Ovary (tissue), 10 donors: ENCODE measurements at places on chromosomes 13 and 19.

DNA sequence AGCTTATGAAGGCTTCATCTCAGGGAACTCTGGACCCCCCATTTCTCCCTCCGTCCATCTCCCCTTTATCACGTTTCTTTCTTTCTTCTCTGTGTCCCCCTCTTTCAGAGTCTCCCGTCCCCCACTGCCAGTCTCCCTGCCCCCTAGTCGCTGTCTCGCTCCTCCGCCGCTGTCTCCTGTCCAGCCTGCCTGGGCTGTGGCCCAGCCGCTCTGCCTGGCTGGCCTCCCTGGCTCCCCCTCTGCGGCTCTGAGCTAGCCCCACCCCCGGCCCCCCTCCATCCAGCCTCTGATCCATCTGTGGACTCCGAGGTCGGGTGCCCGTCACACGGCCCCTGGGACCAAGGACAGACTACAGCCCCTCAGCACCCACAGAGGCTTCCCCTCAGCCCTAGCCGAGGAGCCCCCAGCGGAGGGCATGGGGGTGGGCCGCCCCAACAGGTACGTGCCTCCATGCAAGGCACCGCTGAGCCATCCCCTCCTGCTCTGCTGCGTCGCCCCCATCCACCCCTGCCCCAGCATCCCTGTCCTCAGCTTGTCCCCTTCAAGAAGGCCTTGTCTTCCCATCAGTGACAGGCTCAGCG, 1.1 kb upstream of the KCNJ14 start:
- DNase-seq, result no peak

GRCh38 chr13:92838786-92839185, 387.8 kb upstream of the GPC6 start:
- no peak for DNase-seq

DNA sequence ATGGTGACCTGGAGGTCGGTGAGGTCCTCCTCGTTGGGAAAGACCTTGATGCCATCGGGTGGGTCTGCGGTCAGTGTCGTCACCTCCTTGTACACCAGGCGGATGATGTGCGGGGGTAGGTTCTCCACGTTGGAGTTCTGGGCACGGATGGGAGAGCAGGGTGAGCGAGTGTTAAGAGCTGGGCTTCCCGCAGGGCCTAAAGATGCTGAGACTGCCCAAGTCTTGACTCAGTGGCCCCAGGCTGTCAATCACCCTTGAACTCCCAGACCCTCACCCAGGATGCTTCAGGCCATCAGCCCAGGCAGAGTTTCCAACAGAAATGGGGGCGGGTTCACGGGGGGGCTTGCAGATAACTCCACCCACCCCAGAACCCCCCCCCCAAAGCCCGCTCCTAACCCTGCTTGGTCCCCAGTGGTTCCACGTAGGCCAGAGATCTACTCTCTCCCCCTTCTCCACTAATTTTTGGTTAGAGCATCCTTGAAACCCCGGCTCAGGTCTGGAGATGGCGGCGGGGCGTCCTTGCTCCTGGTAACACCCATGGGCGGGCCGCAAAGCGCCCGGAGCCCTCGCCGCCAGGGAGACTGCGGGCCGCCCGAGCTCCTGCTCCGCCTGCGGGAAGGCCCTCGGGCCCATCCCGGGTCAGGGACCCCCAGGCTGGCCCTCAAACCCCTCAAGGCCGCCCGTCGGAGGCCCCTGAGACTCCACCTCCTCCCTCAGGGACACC, 600 bp downstream of the UBE2S start:
- no peak for DNase-seq

- no peak for DNase-seq
Measured at GRCh38 chr13:30418717-30419459, 3.4 kb upstream of the UBE2L5 start.

DNA sequence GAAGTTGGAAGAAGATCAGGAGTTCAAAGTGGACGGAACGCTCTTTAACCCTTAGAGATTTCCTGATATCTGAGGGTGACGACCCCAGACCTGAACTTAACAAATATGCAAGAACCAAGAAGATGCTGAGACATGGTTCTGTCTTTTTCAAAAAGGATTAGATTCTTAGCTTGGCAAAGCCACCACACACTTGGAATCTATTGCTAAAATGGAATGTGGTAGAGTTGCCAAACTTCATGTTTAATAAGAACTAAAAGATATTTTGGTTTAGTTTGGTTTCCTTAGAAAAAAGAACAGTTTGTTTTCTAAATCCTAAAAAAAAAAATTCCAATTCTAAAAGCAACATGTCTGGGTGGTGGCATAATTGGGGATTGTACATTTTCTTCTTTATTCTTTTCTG, 29.5 kb downstream of the UNC13A start:
- DNase-seq, result no peak

DNA sequence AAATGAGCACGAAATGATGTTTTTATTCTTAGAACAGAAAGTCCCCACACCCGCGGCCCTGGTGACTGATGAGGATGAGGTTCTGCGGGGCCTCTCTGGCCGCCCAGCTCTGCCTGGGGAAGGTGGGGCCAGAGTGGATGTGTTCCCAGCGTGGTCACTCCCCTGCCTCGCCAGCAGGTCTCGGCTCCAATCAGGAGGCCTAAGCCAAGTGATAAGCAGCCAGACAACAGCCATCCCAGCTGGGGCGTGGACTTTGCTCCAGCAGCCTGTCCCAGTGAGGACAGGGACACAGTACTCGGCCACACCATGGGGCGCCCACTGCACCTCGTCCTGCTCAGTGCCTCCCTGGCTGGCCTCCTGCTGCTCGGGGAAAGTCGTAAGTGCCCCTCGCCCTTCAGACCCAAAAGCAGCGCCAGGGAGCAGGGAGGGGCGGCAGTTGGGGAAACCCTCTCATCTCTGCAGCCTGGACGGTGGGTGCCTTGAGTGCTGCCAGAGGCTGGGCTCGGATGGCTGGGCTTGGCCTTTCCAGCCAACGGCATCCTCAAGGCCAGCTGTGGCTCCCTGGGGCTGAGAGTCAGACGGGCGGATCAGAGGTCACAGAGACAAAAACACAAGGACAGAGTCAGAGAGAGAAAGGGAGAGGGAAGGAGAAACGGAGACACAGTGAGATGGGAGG, at the start of gene F10:
TSS of gene F10 (plus strand) at position 250 of the 676 bp plus-strand sequence. CDS start at position 307, 57 bp downstream.
- peak; percentile 75 for DNase-seq

- DNase-seq, result no peak
Measured at GRCh38 chr19:36225219-36225892, 10.4 kb downstream of the ZNF146 start.

- DNase-seq, result no peak
Measured at GRCh38 chr19:39021063-39021462, 11.3 kb downstream of the FBXO27 start.

- DNase-seq, result no peak
Measured at GRCh38 chr19:33063753-33064457, 783 bp downstream of the RHPN2 start.

- no peak for DNase-seq
Measured at GRCh38 chr13:113299951-113300350, 2.9 kb downstream of the LAMP1 start.

GRCh38 chr19:49415102-49415809, 8.0 kb downstream of the PTH2 start:
- DNase-seq, result no peak

- DNase-seq, result no peak
Measured at GRCh38 chr13:113168211-113168610, 9.8 kb downstream of the PROZ start.

DNA sequence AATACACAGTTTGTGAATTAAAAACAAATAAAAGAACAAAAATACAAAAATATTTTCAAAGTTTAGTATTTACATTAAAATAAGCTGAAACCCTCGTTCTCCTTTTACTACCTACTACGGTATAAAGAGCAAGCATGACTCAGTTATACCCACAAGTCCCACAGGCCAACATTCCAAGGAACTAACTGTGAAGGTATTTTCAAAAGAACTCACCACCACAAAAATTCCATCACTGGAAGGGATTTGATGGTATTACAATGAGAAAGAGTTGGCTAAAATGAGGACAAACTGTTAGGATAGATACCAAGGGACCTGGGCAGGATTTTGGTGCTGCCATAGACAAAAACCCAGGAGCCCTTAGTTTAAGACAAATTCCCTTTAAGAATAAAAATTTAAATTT, 122.7 kb downstream of the TBC1D4 start:
- no peak for DNase-seq

DNA sequence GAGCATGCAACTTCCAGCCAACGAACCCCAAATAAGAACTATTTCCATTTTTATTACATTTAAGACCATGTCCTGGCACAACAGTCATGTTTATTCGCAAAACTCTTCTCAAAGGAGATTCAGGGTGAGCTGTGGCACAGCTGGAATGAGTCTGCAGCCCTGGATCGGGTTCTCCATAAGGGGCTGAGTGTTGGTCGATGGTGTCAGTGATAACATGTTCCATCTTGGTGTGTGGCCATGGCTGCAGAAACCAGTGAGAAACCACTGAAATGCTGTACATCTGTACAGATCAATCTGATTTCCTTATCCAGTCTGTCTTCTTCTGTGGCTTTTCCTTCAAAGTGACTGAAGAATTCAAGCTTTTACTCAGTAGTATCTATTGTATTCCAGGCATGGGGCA, 15.2 kb downstream of the FAM124A start:
- no peak for DNase-seq

DNA sequence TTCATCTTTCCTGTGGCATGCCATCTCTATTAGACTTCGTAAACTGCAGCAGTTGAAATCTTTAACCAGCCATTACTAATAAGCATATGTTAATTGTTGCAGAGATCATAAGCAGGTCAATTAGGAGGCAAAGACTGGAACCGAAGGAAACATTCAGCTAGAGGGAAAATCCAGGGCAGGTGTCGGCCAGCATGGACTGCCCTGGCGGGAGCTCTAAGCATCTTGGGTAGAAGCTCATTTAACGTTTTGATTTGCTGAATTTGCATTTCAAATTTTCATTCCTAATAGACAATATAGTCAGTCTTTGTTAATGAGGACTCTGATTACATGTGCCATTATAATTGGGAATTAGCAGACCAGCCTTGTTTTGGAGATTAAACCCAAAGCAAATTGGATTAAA, 238.6 kb downstream of the POU4F1 start:
- no peak for DNase-seq

DNA sequence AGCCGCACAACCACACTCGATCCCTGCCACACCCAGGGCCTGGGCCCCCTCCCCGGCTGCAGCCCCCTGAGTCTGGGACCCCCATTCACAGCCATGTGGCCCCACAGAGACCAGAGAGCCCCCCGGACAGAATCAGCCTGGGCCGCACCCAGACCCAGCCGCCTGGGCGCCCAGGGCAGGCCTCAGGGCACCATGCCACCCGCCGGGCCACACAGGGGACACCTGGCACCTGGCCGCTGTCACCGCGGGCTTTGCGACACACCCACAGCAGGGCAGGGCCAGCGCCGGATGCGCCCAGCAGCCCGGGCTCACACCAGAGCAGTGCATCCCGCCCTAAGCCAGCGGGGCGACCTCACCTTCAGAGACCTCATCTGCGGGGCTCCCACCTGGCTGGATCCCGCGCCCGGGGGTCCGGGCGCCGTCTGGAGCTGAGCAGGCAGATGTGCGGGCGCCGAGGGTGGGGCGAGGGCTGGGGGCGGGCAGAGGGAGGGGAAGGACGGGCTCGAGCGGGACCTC, 443 bp downstream of the TBXA2R start:
- DNase-seq, result peak; percentile 61

DNA sequence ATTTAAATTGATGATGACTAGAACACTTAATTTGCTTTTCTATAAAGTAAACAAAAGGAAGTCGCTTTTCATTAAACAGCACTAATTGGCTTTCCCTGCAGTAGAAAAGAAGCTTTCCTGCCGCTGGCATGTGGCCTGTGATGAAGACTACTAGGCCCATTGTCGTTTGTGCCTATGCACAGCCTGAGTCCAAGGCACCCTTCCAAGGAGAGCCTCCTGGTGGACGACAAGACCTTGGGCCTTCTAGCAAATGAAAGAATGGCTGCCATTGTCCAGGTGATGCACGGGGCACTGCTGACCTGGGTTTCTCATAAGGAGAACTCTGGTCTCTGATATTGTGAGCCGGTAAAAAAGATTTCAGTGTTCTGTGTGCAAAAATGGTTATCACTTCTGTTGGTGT, 233.0 kb downstream of the COL4A1 start:
- DNase-seq, result no peak

GRCh38 chr19:14112051-14112808, 5.3 kb downstream of the PRKACA start:
- peak; percentile 45 for DNase-seq

GRCh38 chr19:1054102-1055027, 12.6 kb upstream of the ARHGAP45 start:
- no peak for DNase-seq

DNA sequence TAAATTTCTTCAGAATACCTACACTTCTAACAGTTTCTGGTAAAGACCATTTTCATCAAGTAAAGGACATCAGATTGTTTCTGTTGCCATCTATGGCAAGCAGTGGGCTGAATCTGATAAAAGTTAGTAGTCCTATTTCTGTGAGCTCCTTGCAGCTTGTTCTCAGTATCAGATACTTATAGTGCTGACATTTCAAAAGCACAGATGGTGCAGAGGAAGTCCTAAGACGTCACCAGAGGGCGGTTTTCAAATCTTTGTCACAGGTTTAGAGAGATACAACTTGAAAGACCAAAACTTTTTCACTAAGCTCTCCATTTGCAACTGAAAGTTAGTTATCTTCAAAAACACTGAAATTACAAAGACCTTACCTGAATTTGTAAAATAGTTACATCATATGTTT, 719.8 kb downstream of the SLITRK1 start:
- DNase-seq, result no peak

DNA sequence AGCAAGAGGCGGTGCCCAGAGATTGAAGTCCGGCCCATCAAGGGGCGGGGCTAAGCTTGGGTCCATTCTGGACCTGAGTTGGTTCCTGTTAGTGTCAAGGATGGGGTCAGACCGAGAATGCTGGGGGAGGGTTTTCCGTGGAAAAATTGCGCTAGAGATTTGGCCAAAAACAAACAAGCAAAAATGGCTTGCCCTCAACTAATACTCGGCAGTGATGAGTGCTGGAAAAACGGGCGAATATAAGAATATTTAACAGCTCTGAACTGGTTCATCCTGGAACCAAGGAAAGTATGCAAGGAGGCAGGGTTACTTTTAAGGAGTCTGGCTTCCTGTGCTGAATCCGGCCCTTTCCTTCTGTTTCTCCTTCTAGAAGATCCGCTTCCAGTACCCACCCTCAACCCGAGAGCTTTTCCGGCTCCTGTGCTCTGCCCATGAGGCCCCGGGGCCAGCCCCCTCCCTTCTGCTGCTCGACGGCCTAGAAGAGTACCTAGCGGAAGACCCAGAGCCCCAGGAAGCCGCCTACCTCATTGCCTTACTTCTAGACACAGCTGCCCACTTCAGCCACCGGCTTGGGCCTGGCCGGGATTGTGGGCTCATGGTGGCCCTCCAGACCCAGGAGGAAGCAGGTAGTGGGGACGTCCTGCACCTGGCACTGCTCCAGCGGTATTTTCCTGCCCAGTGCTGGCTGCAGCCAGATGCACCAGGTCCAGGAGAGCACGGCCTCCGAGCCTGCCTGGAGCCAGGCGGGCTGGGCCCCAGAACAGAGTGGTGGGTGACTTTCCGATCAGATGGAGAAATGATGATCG, 880 bp downstream of the SWSAP1 start:
- DNase-seq, result peak; percentile 76

DNA sequence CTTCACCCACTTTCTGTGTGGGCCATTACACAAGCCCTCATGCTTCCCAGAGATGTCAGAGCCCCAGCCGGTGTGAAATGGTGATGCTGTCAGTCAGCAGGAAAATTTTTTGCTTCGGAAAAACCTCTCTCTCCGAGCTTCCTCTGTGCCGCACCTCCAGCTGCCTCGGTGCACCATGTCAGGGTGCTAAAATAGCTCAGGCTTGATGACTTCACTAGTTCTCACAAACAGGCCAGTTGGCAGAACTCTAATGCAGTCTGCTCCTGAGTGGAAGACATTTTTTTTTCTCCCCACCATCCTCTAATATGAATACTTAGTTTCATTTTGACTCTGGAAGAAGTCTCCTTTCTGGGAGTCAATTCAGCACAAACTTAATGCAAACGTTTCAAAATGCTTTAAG, 71.3 kb downstream of the KLF12 start:
- peak; percentile 22 for DNase-seq
